Fibroblast of skin of scalp (primary cell): ENCODE measurements at places on chromosomes 3 and 15.

- DNase-seq: no peak
Measured at GRCh38 chr3:128369121-128369703, 97.5 kb downstream of the DNAJB8 start.

GRCh38 chr3:171480526-171480925, 20.3 kb upstream of the TNIK start:
- no peak for DNase-seq

GRCh38 chr3:185076219-185076618, 76.6 kb downstream of the C3orf70 start:
- no peak for DNase-seq

DNA sequence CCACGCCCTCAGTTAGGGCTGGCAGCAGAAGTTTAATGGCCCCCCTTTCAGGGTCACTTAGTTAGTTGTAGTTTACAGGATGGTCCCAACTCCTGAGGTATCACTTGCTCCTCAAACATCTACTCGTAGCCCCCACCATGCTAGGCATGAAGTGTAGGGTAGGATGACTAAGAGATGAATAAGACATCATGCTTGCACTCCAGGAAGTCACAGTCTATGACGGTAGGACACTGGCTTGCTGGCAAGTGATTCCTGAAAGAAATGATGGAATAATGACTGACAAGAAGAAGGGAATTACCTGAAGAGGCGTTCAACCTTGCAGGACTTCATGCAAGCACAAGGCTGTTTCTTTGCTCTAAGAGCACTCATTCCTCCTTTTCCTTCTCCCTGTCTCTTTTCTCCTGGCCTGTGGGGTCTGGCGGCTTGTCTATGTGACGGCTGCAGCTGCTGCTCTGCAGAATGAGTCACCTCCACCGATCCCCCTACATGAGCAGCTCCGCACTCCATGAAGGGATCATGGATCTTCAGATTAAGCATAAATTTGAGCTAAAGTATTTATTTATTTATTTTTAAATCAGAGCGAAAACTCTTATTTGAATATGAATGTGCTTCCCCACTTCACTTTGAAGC, 82.9 kb upstream of the BOC start:
- DNase-seq: peak; percentile 22

DNA sequence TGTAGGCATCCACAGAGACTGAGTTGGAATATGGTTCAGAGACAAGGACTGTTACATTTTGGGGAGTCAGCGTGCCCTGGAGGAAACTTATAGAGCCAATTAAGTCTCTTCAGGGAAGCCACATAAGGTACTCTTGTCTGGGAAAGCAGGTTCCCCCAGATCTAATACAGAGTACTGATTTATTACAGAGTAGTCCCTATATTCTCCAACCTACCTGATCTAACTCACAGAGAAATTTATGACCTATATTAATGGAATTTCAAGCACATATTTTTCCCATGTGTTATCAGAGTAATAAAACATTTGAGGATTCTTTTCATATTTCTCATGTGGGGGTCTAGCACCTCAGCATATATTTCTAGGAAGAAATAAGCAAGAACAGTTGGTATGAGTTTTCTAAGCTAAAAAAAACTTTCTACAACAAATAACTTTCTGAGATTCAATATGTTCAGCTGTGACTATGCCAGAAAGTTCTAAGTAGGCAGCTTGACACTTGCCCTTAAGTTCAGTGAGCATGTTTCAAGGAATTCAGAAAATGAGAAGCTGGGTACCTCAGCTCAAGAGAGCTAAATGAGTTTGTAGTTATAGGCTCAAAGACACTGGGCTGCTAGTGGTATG, 75.3 kb upstream of the COL8A1 start:
- DNase-seq: peak; percentile 89

DNA sequence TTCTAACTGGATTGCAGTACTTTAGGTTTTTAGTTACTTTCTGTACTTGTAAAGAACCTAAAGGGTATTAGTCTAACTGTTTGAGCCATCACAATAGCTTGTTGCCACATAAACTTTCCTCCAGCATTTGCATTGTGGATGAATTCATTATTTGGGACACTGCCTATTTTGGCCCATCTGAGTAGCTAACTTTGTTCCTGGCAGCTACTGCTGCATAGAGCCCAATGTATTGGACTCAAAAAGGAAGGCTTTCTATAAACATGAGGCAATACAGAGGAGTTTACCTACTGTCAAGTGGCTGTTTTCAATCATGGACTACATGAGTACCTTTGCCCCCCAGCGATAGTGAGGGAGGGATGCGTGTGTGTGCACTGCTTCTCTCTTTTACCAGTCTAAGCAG, 1.9 kb downstream of the ROBO2 start:
- DNase-seq: no peak

DNA sequence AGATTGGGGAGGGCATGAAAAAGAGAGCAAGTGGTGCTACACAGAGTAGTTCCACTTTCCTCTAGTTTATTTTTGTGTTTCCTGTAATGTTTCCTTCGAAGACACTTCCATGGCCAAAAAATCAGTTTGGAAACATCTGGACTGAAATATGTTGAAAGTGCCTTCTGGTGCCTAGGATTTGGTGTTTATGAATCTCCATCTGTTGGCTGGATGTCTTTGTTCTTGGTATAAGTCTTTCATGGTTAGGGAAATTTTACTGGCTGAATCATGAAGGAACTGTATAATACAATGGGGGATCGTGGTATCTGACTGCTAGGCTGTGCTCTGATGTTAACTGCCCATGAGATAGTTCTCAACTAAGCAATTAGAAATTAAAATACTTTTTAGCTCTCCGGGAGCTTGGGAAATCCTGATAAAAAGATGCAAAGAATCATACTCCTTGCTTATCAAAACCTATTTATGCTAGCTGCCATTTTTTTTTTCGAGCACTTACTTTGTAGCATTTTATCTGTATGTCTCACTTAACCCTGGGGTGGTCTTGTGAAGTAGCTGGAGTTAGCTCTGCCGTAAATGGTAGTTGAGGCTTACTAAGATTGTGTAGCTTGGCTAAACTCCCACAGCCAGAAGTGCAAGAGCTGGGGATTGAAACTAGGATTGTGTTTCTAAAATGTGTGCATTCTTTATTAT, 21.9 kb downstream of the AKAP13 start:
- peak; percentile 69 for DNase-seq

DNA sequence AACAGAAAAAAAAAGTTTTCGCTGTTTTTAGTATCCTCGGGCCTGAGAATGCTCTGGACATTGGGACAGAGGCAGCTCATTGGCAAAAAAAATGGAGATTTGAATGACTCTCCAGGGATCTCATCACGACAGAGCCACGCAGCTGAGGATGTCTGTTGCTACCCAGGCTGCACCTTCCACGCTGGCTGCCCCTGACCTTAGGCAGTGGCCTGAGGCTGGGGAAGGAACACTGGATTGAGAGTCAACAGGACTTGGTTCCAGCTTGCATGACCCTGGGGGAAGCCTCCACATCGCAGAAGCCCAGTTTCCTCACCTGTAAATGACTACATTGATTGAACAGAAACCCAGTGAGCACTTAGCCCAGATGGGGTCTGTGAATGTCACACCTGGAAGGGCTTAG, 8.7 kb upstream of the ACSBG1 start:
- DNase-seq: no peak

DNA sequence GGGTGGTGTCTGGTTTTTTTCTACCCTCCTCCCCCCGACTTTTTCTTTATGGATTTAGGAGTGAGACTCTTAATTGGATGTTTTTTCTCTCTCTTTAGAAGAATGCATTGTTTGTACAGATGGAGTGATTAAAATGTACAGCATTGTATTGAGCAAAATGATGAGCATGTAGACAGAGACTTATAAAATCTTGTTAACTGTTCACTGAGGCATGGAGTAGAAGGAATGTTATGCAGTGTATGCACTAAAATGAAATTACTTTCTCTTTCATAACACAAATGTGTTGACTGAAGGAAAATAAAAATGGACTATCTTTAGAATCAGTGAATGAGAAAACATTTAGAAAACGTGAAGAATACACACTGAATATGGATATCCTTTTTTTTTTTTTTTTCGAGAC, 39.8 kb downstream of the ZFAND6 start:
- DNase-seq: peak; percentile 26

DNA sequence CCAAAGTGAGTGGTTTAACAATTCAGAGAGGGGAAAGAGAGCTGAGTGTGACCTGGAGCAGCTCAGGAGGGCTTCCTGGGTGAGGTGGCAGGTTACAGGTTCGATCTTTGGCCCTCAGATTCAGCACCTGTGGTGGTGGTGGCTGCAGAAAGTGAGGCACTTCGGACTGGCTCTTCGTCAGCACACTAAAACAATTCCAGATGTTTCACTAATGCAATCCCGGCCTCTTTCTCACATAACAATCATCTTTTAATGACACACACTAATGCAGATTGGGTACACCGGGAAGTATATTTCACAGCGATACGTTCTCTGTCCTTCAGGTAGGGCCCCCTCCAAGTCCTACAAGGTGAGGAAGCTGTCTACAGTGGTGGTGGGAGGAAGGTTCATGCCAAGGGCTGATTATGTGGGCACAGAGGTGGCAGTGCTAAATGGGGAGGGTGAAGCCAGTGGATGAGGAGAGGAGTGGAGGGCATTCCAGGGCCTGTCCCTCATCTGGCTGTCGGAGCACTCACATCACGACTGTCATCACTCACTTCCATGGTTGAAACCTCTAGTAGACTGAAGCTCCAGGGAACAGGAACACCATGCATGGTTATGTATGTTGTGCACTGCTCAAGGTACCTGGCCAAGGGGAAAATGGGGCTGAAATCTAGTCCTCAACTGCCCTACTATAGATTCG, 171.1 kb downstream of the RAB11A start:
- no peak for DNase-seq

DNA sequence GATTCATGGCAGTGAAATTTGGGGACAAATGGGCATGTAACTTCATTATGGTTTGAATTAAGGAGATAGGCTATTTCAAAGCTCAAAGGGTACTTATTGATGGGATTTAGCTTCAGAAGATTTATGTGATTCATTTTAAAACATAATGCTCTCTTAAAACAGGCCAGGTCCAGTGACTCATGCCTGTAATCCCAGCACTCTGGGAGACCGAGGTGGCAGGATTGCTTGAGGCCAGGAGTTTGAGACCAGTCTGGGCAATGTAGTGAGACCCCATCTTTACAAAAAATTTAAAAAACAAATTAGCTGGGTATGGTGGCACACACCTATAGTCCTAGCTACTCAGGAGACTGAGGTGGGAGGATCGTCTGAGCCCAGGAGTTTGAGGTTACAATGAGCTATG, 11.5 kb downstream of the THAP10 start:
- no peak for DNase-seq

- no peak for DNase-seq
Measured at GRCh38 chr3:18246336-18247060, 178.6 kb downstream of the SATB1 start.

- peak; percentile 14 for DNase-seq
Measured at GRCh38 chr3:40969756-40970466, 229.4 kb upstream of the CTNNB1 start.

DNA sequence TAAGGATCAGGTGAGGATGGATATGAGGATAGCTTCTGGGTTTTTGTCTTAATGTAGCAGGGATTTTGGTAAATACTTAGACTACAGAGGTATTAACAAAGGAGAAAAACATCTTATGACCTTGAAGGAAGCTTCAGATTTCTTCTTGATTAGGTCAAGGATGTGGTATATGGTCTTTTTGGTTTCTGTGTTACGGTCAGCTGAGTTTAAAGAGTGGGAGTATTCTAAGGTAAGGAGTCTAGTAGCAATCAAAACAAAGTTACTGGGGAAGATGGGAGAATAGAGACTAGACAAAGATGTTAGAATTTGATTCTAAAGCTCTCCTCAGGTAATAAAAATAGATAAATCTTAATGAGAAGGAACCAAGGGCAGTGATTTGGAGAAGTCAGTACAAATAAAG, 6.2 kb downstream of the HMG20A start:
- no peak for DNase-seq

DNA sequence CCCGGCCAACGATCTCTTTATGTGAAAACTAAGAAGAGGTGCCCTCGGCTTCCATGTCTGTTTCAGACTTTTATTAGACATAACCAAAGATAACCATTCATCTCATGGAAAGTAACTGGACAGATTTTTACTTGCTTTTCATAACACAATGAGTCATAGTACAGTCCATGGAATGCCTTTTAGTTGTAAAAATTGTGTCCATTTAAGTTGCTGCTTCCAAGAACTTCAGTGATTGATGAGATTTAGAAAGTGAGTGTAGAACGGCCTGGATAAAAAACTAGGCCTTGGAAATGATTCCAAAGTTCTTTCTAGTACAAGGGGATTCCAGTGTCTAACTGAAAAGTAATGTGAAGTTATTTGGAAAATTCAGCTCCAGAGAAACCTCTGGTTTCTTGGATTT, 10.8 kb downstream of the EIF2AK4 start:
- peak; percentile 76 for DNase-seq

DNA sequence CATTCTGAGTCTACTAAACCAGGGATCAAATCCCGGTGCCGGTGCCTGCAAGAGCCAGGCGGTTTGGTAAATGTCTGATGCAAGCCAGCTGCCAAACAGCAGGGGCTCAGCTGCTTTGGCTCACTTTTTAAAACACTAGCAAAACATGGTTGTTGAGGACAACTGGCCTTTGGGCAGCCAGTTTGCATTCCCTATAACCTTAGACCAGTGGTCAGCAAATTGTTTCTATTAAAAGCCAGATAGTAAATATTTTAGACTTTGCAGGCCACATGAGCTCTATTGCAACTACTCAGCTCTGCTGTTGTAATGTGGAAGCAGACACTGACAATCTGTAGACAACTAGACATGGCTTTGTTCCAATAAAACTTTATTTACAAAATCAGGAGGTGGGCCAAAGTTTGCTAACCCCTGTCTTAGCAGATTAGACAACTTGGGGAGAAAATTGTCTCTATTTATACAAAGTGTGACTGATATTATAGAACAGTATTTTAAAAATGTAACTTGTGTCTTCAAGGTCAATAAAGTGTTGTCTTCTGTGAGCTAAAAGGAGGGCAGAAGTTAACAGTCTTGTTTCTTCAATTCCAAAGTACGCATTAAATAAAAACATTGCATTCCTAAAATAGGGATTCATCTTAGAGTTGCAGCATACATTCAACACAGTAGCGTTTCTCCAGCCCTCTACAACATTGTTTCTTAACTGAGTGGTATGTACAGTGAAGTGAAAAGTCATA, 67.6 kb downstream of the SSUH2 start:
- DNase-seq: peak; percentile 85

DNA sequence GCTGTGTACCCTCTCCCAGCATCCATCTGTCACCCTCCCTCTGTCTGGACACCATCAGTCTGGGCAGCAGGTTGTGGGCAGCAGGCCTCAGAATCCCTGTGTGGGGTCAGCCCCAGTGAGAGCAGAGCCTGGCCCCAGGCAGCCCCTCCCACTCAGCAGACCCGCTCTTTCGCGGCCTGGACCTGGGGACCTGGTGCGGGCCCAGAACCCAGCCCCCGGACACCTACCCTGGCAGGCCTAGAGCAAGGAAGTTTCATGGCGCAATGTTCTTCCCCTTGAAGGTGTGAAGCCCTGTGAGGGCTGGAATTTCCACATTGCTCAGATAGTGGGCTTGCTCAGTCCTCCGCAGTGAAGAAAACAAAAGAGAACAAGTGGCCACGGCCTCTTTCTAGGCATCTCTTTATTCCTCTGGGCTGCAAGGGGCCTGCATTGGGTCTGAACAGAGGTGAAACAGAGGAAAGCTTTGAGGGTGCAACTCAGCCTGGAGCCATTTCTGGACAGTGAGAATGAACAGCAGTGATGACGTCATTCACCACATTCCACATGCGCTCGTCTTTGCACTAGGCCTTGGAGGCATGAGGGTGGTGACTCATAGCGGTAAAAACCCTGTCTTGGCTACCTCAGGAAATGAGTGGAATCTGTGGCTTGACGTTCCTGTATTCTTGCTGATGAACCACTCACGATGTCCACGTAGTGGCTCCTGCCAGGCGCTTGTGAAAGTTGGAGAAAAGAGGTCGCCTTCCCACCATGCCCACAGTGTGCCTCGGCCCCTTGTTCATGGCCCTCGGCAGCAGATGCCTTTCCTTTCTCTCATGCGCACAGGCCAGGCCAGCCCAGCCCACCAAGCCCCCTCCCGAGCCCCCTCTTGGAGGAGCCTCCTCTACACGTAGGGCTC, 66.1 kb downstream of the SLC30A4 start:
- DNase-seq: peak; percentile 99
